ENCODE measurements at places on chromosomes 4 and X. TPM values are rescaled to one million over a fixed set of nuclear protein-coding genes. Genes with fewer than 3 reads are reported as not detected.
A peak's percentile ranks its signal among the peaks of the same experiment; 100 is the strongest.

SMIM10 gene
- not detected for total RNA-seq

DNA sequence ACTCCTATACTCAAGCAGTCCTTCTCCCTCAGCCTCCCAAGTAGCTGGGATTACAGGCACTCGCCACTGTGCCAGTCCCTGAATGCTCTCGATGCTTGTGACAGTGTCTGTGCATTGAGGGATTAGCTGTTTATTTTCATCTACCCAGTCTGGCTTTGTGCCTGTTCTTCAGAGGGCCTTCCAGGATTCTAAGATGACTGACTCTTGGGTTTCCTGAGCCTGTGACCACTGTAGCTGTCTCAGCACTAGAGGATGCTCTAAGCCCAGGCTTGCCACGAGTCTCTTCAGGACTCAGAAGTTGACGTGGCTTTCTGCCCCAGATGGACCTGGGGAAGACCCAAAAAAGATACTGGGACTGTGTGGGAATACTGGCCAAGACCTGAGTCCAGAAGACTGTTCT lies 201.4 kb downstream of the ARHGAP10 start:
- DNase-seq = no peak

DNA sequence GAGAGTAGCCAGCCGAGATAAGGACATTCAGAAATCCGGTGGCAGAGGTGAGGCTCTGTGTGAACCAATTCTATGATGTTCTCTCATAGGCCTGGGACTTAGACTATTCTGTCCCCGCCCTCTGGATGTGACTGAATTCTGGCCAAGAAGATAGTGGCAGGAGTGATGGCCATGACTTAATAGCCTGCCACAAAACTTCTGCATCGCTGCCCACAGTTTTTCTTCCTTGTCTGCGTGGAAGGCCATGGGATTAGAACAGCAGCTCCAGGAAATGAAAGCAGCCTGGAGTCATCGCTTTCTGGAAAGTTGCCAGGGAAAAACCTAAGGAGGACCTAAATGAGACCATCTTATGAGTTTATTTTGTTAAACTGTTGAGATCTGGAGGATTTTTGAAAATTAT lies 134.7 kb downstream of the F11 start:
- DNase-seq = no peak

DNA sequence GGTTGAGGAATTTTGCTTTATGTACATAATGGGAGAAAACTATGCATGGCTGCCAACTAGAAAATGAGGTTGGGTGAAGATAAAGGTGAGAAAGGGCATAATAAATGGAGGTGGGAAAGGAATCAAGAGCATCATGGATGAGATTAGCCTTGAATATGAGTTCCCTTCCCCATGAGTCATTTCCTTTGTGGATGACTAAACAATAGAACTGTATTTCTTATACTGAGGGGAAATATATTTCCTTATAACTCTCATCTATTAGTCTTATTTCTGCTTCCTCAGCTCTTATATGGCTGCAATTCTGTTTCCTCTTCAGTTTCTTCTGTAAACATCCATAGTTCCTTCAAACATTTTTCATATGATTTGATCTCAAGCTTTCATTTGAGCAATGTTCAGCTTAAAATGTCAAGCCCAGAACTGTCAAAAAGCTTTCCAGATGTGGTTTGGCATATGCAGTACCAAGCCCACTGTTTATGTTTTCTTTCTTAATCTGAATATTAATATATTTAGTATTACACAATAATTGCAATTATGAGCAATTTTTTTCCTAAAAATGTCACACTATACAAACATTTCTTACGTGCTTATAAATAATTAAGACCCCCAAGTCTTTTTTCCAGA lies 100.7 kb upstream of the GRPR start:
- DNase-seq = no peak

- DNase-seq = no peak
Observed at GRCh38 chrX:101206471-101206870, 13.1 kb upstream of the DRP2 start.

- no peak for DNase-seq
Observed at GRCh38 chr4:41384992-41385391, 128.3 kb downstream of the UCHL1 start.

DNA sequence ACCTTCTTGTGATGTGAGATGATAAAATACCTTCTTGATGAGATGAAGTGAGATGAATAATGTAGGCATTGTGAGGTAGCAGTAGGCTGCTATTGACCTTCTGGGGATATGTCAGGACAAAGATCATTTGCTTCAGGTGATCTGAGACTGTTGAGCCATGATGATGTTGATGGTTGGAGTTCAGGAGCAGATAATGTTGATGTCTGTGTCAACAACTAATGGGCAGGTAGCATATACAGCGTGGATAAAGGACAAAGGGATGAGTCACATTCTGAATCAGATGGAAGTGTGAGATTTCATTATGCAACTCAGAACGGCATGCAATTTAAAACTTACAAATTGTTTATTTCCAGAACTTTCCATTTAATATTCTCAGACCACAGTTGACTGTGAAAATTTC lies 57.3 kb downstream of the RAP1GDS1 start:
- DNase-seq = no peak

DNA sequence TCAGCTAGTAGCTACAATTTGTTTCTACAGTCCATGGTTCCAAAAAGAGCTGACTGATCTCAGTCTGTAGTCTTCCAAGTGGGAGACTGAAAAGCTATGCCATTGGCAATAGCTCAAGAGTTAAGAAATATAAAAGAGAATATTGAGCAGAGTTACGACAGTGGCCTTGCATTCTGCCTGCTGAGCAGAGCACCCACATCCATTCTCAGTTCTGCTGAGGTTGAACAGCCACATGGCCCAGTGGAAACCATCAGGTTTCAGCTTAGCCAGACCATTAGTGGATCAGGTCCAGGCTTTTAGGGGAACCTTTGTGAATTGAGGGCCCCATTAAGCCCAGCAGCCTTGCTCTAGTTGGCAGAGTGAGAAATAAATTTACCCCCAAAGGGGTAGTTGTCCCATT lies 28.1 kb downstream of the ZNF81 start:
- DNase-seq = no peak

DDX53 gene
- total RNA-seq = not detected

GRCh38 chrX:115650916-115651315 lies 89.9 kb downstream of the PLS3 start:
- DNase-seq = peak; percentile 38

F11 gene
- not detected for total RNA-seq

DNA sequence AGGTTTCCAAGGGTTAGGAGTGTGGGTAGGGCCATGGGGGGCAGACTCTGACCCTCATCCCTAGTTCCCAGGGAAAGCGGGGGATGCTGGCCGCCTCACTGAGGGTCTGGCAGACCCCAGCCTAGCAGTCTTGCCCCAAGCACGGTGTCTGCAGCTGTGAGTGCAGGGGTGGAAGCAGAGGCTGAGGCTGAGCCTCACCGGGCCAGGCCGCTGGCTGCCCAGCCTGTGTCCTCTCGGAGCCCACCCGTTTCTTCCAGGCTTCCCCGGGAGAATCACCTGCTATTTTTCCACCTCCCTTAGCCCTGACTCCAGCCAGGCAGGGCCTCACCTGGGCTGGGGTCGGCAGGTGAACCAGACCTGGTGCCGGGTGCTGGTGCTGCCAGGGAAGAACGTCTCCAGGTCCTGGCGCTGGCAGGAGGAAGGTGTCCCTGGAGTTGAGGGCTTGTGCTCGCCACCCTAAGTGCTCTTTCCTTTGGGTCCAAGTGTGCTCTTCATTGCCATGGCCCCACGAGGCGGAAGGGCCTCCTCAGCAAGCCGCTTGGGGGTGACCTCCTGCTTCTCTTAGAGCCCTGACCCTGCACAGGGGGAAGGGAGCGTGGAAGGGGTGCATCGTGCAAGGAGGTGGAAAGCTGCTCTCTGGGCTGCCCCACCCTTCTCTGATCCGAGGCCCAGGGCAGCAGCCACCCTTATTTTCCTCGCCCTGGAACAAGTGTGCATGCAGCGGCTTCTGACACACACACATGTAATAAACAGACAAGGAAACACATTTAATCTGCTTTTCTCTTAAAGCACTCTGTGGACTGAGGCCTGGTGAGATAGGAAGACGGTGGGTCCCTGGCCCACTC lies 112.7 kb downstream of the FAM53A start:
- peak; percentile 26 for DNase-seq

GPR82 gene
- not detected for total RNA-seq

DNA sequence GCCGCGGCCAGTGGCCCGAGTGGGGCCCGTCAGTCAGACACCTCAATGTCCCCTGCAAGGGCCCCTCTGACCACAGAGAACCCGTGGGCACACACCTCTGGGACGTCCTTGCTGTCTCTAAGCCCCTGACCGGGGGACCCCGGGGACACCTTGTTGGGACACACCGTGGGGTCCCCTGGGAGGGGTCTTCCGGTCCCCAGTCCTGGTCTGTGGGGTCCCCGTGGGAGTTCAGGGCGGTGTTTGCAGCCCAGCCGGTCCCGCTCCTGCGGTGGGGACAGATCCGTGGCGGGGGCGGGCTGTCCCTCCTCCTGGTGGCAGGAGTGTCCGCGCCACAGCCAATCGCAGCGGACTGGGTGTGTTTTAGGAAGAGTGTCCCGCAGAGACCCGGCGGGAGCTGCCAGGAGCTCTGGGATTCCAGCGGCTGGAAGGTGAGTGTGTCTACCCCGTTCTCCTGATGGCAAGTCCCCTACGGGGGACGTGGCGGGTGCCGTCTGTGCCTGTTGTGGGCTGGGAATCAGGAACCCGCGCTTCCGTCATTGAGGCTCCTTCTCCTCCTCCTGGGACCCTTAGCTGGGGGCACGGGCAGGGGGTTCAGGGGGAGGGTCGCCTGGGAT lies 5.1 kb upstream of the PLCXD1 start:
- peak; percentile 59 for DNase-seq

ANAPC4 gene
- 41.3 TPM for total RNA-seq

DNA sequence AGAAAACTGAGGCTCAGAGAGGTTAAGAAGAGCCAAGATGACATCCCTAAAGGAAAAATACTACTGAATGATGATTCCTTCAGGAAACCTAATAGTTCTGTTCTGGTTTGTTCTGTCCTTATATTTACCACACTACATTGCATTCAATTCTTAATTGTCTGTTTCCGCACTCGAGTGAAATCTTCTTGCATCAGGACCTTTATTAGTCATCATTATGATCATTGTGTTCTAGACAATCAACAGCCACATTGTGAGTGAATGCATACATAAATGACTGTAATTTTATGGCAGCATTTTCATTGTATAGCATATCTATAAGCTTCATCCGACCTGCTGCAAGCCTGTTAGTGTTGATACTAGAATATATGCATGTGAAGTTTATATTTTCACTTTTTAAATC lies 156.7 kb upstream of the FAM241A start:
- no peak for DNase-seq

- DNase-seq = no peak
Observed at GRCh38 chrX:7730071-7730470, 112.9 kb upstream of the VCX start.

- no peak for DNase-seq
Observed at GRCh38 chr4:87268411-87268810, 48.0 kb upstream of the KLHL8 start.

DNA sequence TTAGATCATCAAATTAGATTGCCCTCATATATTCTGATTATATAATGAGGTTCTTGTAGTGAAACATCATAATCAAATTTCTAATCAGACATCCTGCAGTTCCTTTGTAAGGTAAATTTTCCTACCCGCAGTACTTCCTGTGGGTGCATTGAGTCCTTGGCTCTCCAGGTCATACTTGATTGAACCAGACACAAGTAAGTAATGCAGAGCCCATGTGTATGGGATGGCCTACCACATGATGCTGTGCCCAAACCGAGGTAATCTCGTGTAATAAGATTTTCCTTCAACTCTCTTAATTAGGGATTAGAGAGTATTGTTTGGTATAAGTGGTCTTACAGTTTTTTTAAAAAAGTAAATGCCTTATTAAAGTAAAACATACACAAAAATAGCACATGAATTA lies 1841.8 kb downstream of the PCDH7 start:
- no peak for DNase-seq

- no peak for DNase-seq
Observed at GRCh38 chr4:4524364-4524763, 17.5 kb downstream of the STX18 start.

DNA sequence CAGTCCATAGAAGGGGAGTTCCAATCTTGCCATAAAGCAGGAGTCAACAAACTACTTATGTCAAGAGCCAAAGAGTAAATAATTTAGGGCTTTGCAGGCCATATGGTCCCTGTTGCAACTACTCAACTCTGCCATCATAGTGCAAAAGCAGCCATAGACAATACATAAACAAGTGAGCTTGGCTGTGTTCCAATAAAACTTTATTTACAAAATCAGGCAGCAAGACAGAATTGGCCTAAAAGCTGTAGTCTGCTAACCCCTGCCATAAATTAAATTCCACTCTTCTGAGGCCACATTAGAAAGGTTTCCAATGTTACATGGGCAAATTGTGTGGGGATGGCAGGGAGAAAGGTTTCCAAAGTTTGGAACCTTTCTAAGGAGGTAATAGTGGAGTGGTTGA lies 14.7 kb downstream of the TRMT2B start:
- no peak for DNase-seq

USP17L26 gene
- total RNA-seq = not detected

DNA sequence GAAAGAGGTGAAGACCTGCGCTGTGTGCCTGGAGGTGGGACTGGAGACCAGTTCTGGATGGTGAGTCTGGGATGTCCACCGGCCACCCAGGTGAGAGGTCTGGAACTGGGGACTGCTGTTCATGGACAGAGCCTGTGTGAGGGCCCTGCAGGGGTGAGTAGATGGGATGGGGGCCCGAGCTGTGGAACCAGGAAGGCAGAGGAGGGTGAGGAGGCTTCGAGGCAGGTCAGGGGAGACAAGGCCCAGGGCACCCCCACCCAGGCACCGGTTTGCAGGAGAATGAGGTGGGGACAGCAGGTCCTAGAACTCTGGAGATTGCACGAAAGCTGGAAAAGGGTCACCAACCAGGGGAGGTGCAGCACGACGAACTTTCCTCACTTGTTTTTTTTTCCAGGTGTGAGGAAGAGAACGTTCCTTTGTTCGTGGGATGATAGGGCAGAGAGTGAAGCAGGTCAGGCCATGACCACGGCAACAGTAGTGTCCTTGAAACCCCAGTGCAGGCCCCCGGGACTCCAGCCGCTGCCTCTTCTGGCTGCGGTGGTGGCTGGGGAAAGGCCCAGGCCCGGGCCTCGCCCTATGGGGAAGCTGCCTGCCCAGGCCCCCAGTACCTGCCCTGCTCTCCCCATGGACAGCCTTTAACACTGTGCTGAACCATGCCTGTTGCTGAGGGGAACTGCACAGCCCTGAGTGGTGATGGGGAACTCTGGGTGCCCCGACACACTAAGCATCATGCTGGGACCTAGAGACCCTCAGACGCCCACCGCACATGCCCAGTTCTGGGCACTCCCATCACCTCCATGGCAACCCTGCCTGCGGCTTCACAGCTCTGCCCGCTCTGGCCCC lies 22.9 kb downstream of the TNIP2 start:
- DNase-seq = no peak

DNA sequence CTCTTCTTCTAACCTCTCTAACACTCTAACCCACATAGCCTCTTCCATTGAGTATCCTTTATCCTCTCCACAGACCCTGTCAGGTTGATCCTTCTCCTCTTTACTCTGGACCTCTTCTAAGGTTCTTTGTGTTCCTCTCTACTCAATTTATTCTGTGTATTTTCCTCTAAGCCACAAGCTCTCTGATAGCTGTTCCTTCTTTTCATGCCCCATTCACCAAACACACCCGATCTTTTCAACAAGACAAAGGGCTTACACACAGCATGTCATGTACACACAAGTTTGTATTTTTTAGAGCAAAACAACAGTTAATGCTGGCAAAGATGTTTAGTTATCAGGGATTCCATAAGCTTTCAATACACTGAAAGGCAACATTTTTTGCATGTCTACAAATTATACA lies 1.9 kb downstream of the SPIN2B start:
- DNase-seq = no peak

All from glutamatergic neuron (in vitro differentiated cells).